Activated T-helper 1 cell treated with anti-CD3 and anti-CD28 coated beads, Interleukin-2, amount 50 U/mL, for 16 hours (primary cell): ENCODE measurements at places on chromosomes 13 and 19.

DNA sequence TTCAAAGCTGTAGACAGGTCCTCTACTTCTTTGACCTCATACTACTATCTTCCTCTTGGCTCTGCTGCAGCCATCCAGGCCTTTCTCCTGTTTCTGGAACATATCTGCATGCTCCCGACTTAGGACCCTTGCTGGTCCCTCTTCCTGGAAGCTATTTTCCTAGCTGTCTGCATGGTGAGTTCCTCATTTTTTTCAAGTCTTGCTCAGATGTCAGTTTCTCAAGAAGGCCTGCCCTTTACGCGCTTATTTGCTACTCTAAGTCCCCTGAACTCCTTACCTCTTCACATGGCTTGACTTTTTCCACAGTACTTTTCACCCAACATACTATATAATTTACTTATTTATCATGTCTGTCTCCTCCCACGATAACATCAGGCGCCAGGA is 31.4 kb downstream of the DNAJC3 start:
- no peak for DNase-seq

DNA sequence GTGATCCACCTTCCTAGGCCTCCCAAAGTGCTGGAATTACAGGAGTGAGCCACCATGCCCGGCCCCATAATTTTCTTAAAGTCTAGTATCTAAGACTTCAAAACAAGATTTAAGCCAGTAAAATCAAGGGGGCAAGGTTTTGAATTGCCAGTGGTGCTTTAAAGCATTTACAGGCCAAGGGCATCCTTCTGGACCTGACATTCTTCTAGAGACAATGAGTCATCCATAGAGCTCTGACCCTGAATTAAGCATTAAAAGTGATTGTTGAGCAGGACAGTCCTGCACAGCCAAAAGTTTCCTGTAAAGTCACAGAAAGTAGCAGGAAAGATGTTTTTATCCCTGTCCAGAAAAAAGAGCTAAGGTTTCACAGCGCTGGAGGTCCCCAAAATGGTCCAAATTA is 50.9 kb upstream of the ATP12A start:
- DNase-seq: no peak

GRCh38 chr19:2627855-2628254 is 74.6 kb downstream of the GNG7 start:
- no peak for DNase-seq

DNA sequence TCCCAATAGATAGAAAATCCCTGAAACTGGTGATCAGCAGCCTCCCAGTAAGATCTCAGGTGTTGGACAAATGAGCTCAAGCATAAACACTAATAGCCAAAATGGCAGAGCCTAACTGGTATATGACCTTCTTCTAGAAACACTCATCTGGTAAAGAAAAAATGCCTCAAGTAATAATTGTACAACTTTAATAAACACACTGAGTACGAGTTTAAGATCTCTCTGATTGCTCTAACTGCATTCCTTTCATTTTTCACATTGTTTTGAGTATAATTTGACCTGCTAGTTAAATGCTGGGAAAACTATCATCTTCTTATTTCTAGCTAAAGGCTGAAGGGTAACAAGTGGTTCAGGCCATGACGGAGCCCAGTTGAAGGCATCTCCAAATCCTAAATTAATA is 2009.5 kb upstream of the PCDH20 start:
- DNase-seq: no peak

- no peak for DNase-seq
These were observed 16.3 kb downstream of the TECR start for GRCh38 chr19:14545716-14546082.

GRCh38 chr19:40907968-40908735 is 26.1 kb upstream of the CYP2A7 start:
- no peak for DNase-seq

- DNase-seq: no peak
These were observed 88.6 kb upstream of the FARP1 start for GRCh38 chr13:98054301-98054700.

GRCh38 chr19:844546-844971 is 3.8 kb downstream of the PRTN3 start:
- DNase-seq: no peak

GRCh38 chr13:91185294-91185863 is 162.1 kb upstream of the MIR17HG start:
- DNase-seq: no peak

GRCh38 chr13:86486582-86486981 is 687.4 kb upstream of the SLITRK6 start:
- no peak for DNase-seq

DNA sequence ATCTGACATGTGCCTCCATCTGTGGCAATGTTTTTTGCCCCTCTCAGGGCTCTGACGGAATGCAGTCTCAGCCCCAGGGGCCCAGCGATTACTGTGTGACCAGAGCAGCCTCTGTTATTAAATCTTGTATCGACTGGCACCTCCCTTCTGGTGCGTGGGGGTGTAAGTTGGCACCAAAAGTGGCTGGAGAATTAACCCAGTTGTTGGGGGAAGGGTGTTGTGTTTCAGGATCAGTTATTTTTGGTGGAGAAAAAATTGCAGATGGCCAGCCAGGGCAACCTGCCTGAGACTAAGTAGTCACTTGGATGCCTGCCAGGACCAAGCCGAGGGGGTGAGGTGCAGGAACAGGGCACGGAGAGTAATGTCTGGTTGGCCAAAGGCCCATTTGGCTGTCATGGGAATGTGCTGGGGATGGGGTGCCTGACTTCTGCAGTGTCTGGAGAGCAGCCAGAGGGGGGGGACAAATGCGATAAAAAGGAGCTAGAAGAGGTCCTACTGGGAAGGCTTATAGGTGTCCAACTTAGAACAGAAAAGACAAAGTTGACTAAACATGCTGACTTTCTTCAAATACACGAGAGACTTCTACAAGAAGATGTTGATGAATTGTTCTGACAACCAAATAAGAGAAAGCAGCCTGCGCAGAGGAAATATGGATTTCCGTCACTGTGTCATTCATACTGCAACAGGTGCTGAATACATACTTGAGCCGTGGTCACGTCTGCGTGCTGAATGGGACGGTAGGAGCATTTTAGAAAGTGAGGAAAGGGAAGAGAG is 69.8 kb downstream of the SIAH3 start:
- DNase-seq: no peak

DNA sequence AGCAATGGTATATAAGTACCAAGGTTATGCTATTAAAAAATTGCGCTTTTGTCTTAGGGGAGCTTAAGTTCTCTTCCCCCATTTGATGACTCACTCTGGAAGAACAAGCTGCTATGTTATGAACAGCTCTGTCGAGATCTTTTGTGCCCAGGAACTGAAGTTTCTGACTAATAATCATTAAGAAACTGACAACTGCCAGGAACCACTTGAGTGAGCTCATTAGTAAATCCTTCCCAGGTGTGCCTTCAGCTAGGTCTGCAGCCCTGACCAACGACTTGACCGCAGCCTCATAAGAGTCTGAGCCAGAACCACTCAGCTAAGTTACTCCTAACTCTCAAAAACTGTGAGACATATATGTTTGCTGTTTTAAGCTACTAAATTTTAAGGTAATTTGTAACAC is 147.8 kb downstream of the SLITRK6 start:
- DNase-seq: no peak

- DNase-seq: no peak
These were observed 823.0 kb upstream of the GPC6 start for GRCh38 chr13:92403606-92404005.

GRCh38 chr13:50250401-50250800 is 235.2 kb downstream of the KCNRG start:
- DNase-seq: no peak

GRCh38 chr19:19261350-19262189 is 11.5 kb downstream of the TM6SF2 start:
- DNase-seq: no peak

DNA sequence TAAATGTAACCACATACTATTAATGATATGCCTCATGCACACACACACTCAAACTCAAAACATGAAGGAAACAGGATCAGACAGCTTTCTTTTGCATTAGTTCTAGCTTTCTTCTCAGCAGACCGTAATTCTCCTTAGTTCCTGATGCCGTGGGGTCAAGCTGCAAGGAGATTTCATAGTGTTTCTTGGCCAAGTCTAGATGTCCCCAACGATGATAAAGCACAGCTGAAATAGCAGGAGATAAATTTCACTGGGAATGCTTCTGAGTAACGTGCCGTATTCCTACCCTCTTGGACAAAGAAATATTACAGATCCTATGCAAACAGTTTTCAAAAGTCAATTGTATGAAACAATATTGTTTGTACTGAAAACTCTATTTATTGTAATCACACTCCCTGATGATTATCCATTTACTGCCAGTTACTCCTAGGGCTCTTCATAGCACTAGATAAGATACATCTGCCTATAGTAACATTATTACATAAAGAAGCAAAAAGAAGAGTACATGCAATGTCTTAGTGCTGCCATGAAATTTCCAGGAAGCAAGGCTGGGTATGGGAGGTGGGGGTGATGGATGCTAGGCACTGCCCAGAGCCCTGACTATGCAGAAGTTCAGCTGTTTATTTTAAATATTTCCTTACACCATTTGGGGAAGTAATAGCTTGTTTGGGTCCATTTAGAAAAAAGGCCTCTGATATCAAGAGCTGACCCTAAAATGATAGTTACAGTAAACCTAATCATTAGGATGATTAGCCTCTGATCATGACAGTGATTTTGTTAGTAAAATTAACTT is 16.5 kb upstream of the GGACT start:
- no peak for DNase-seq
